GM12878 (cell line): ENCODE measurements at places on chromosomes 6 and 20. TPM values are rescaled to one million over a fixed set of nuclear protein-coding genes. Genes with fewer than 3 reads are reported as not detected.

DNA sequence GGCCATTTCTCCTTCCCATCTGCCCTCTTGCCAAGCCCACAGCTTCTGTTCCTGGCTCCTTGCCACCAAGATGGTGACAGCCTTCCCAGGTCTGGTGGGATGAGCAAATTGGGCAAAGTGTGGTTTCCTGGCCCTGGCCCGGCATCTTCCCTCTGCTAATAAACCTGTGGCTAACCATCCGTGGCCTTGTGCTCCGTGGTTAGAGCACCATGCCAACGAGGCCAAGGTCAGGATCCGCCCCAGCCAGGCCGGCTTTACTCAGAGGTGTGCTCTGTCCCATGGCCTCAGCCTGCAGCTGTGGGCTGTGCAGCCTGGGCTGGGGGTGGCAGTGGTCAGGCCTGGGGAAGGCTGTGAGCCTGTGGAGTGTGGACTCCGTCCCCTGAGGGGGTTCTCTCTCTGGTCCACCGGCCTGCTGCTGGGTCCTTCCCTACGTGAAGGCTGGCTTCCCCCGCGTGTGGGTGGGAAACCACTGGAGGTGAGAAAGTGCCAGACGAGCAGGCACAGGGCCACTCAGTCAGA lies 117.4 kb downstream of the VEGFA start:
- DNase-seq: no peak
- no peak overlapping the region for H3K27ac ChIP-seq
- H3K36me3 ChIP-seq: no peaks in the 10 kb centered on the region
- no peaks in the 10 kb centered on the region for H3K27me3 ChIP-seq
- H3K4me3 ChIP-seq: no peak overlapping the region

- H3K4me3 ChIP-seq: no peak overlapping the region
- H3K27me3 ChIP-seq: no peaks in the 10 kb centered on the region
- no peaks in the 10 kb centered on the region for H3K36me3 ChIP-seq
- no peak for DNase-seq
- no peaks in the 10 kb centered on the region for H3K4me1 ChIP-seq
- no peak overlapping the region for H3K27ac ChIP-seq
Observed at GRCh38 chr6:117423754-117424153, 2.0 kb downstream of the ROS1 start.

- DNase-seq: no peak
- no peaks in the 10 kb centered on the region for H3K27me3 ChIP-seq
- 0 out of 2 replicates have a peak, but pooled peaks cover 9% of the 10 kb centered on the region for H3K4me1 ChIP-seq
- no peak overlapping the region for H3K27ac ChIP-seq
- H3K36me3 ChIP-seq: no peaks in the 10 kb centered on the region; the same call in 1 of the 2 replicates
- H3K4me3 ChIP-seq: no peak overlapping the region
Observed at GRCh38 chr6:37919417-37920157, 100.1 kb downstream of the ZFAND3 start.

GRCh38 chr6:43809417-43810305 lies 39.6 kb downstream of the VEGFA start:
- H3K27me3 ChIP-seq: no peaks in the 10 kb centered on the region
- no peaks in the 10 kb centered on the region for H3K36me3 ChIP-seq
- H3K4me1 ChIP-seq: no peaks in the 10 kb centered on the region
- no peak overlapping the region for H3K27ac ChIP-seq
- no peak overlapping the region for H3K4me3 ChIP-seq

- H3K27ac ChIP-seq: no peak overlapping the region
- no peak for DNase-seq
- H3K27me3 ChIP-seq: no peaks in the 10 kb centered on the region; the same call in 1 of the 2 replicates
Observed at GRCh38 chr6:12404651-12405050, 114.5 kb downstream of the EDN1 start.

DNA sequence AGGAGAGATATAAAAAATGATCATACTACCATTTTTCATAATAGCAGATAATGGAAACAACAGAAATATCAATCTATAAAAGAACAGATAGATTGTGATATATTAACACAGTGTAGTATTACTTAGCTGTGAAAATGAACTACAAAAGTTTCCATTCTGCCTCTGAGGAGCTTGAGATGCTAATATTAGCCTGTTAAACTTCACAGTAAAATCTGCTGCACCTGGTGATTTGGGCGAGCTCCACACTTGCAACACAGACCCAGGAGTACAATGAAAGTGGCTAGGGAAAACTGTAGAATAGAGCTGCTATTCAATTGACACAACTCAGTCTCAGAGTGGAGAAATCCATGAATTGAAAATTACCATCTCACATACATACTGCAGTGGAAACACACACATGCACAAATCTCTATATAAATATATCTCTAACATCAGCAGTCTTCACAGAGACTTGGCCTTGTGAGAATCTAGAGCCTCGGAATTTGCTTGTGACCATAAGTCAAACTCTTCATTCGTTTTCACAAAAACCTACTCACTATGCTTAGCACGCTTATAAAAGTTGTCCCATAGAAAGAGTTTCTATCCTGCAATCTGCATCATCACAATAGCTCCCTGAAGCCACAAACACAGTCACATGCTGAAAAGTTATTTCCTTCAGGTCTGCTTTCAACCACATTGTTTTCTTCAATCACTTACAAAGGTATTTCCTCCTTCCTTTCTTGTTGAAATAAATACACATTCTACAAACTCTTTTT lies 133.0 kb downstream of the PAK5 start:
- H3K4me3 ChIP-seq: no peak overlapping the region
- DNase-seq: no peak
- H3K4me1 ChIP-seq: no peaks in the 10 kb centered on the region
- H3K27ac ChIP-seq: no peak overlapping the region
- no peaks in the 10 kb centered on the region for H3K27me3 ChIP-seq

- DNase-seq: no peak
- no peak overlapping the region for H3K4me3 ChIP-seq
- H3K27me3 ChIP-seq: no peaks in the 10 kb centered on the region
- no peaks in the 10 kb centered on the region for H3K4me1 ChIP-seq
- H3K27ac ChIP-seq: no peak overlapping the region
Observed at GRCh38 chr6:130252527-130253237, 29.9 kb upstream of the SAMD3 start.

- DNase-seq: no peak
- no peaks in the 10 kb centered on the region for H3K4me1 ChIP-seq
- no peaks in the 10 kb centered on the region for H3K36me3 ChIP-seq
Observed at GRCh38 chr6:25882051-25882496, 8.0 kb upstream of the SLC17A3 start.

GRCh38 chr20:7031222-7031621 lies 263.7 kb downstream of the BMP2 start:
- no peaks in the 10 kb centered on the region for H3K27me3 ChIP-seq
- no peak for DNase-seq
- no peaks in the 10 kb centered on the region for H3K4me1 ChIP-seq
- no peaks in the 10 kb centered on the region for H3K36me3 ChIP-seq
- H3K4me3 ChIP-seq: no peak overlapping the region
- H3K27ac ChIP-seq: no peak overlapping the region

Gene FAM162B
- not detected in 2 replicates for polyA plus RNA-seq

Gene ABHD16B
- polyA plus RNA-seq: 0.58 TPM in 1 of 2 replicates, not detected in the other

Gene UNC5CL
- 0.11 and 0.15 TPM in 2 replicates for polyA plus RNA-seq
